ENCODE measurements at places on chromosomes 1 and 21. TPM values are rescaled to one million over a fixed set of nuclear protein-coding genes. Genes with fewer than 3 reads are reported as not detected.

- no peaks in the 10 kb centered on the region for H3K27me3 ChIP-seq
- no peak overlapping the region for H3K27ac ChIP-seq
- no peaks in the 10 kb centered on the region for H3K36me3 ChIP-seq
- H3K4me3 ChIP-seq = no peak overlapping the region
- DNase-seq = no peak
- H3K4me1 ChIP-seq = no peaks in the 10 kb centered on the region
Observed at GRCh38 chr1:66628926-66629325, 95.0 kb downstream of the SGIP1 start.

GRCh38 chr1:111192658-111193519 is 7.6 kb downstream of the DENND2D start:
- peaks cover 98% of the 10 kb centered on the region for H3K36me3 ChIP-seq
- peaks cover 96% of the 10 kb centered on the region for H3K4me1 ChIP-seq
- peak overlapping the region; percentile 100 for H3K4me3 ChIP-seq
- DNase-seq = no peak
- no peaks in the 10 kb centered on the region for H3K27me3 ChIP-seq
- peak overlapping the region; percentile 84 for H3K27ac ChIP-seq

- H3K27me3 ChIP-seq = no peaks in the 10 kb centered on the region
- H3K4me3 ChIP-seq = no peak overlapping the region
- H3K36me3 ChIP-seq = peaks cover 10% of the 10 kb centered on the region
- H3K4me1 ChIP-seq = peaks cover 9% of the 10 kb centered on the region
Observed at GRCh38 chr1:41766546-41766945, 152.2 kb downstream of the HIVEP3 start.

DNA sequence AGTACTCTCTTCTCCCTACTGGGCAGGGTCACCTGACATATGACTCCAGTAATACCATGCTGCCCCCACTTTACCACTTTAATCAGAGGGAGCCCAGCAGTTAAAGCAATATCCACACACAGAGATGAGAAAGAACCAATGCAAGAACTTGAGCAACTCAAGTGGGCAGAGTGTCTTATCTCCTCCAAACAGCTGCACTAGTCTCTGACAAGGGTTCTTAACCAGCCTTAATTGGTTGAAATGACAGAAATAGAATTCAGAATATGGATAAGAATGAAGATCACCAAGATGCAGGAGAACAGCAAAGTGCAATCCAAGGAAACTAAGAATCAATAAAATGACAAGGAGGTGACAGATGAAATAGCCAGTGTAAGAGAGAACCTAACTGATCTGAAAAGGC is 91.0 kb downstream of the KCNT2 start:
- no peak for DNase-seq
- H3K27me3 ChIP-seq = no peaks in the 10 kb centered on the region
- no peak overlapping the region for H3K27ac ChIP-seq
- H3K4me3 ChIP-seq = no peak overlapping the region
- H3K4me1 ChIP-seq = no peaks in the 10 kb centered on the region

GRCh38 chr1:84603941-84604830 is 29.9 kb upstream of the CTBS start:
- H3K27ac ChIP-seq = no peak overlapping the region
- peaks cover 7% of the 10 kb centered on the region for H3K36me3 ChIP-seq
- no peaks in the 10 kb centered on the region for H3K27me3 ChIP-seq
- no peak for DNase-seq

DNA sequence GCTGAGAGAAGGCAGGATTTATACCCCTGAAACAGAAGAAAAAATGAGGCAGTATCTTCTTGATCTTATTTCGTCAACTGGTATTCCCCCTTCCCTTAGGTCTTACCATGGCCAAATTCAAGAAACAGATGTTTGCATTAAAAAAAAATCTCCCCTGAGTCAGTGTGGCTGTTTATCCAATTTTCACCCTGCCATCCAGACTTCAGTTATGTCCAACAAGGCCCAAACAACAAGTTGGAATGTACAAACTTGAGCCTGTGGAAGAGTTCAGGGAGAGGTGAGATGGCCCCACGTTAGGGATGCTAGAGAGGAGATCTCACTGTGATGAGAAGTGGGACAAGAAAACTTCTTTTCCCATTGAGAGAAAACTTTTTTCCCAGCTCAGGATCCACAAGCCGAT is 147.2 kb upstream of the PROX1 start:
- H3K4me3 ChIP-seq = no peak overlapping the region
- no peaks in the 10 kb centered on the region for H3K4me1 ChIP-seq
- no peaks in the 10 kb centered on the region for H3K36me3 ChIP-seq
- H3K27ac ChIP-seq = no peak overlapping the region

GRCh38 chr1:180424848-180425457 is 77.4 kb downstream of the ACBD6 start:
- DNase-seq = no peak
- H3K27me3 ChIP-seq = no peaks in the 10 kb centered on the region
- no peak overlapping the region for H3K4me3 ChIP-seq

GRCh38 chr1:154972517-154973343 is 1.8 kb upstream of the CKS1B start:
- H3K4me1 ChIP-seq = peaks cover 43% of the 10 kb centered on the region
- no peak overlapping the region for H3K4me3 ChIP-seq
- peaks cover 32% of the 10 kb centered on the region for H3K36me3 ChIP-seq
- no peaks in the 10 kb centered on the region for H3K27me3 ChIP-seq

DNA sequence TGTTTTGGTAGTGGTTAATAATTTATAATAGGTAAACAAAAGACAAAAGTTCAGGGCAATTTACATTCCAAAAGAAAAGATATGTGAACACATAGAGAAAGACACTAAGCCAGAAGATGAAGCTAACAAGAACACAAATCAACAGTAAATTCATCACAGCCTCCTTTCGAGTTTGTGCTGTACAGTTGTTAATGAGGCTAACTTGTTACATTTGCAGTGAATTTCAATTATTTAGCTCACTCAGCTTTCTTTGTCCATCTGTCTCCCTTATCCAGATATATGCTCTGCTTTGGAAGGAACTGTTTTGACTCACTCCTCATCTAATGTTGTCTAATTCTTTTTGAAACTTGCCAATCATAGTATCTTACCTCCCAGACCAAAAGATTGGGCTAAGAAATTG is 423.3 kb upstream of the OLFM3 start:
- H3K27me3 ChIP-seq = no peaks in the 10 kb centered on the region
- no peak for DNase-seq
- no peaks in the 10 kb centered on the region for H3K36me3 ChIP-seq
- H3K4me1 ChIP-seq = no peaks in the 10 kb centered on the region

- H3K36me3 ChIP-seq = no peaks in the 10 kb centered on the region
- no peaks in the 10 kb centered on the region for H3K4me1 ChIP-seq
- H3K27me3 ChIP-seq = peaks cover 2% of the 10 kb centered on the region
Observed at GRCh38 chr1:201365251-201365650, 12.2 kb downstream of the TNNT2 start.

- H3K4me3 ChIP-seq = no peak overlapping the region
- H3K27me3 ChIP-seq = no peaks in the 10 kb centered on the region
- no peak overlapping the region for H3K27ac ChIP-seq
- no peak for DNase-seq
Observed at GRCh38 chr1:5576673-5577065, 415.6 kb downstream of the NPHP4 start.

GRCh38 chr1:221981461-221981860 is 239.6 kb upstream of the DUSP10 start:
- DNase-seq = no peak
- no peaks in the 10 kb centered on the region for H3K36me3 ChIP-seq
- H3K4me1 ChIP-seq = no peaks in the 10 kb centered on the region
- H3K27ac ChIP-seq = no peak overlapping the region
- no peak overlapping the region for H3K4me3 ChIP-seq

DNA sequence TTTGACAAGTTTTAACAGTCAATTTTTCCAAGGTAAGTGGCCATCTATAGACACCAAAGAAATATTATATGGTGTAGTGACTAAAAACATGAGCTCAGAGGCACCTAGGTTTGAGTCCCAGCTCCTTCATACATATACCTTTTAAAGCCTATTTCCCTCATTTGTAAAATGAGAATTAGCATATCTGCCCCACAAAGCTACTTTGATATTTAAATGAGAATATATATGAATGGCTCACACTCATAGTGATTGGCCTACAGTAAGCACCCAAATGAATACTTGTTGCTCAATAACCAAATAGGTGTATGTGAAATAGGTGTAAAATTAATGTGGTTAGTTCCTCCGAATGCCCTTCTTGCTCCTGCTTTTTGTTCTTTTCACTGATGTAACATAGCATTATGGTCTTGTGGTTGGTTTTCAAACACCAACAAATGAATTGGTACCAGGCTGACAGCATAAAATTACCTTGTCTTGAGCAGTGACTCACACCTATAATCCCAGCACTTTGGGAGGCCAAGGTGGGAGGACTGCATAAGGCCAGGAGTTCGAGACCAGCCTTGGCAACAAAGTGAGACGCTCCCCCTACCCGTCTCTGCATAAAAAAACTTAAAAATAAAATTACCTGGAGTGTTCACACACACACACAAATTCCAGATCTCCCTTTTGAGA is 25.3 kb downstream of the CNIH4 start:
- no peaks in the 10 kb centered on the region for H3K27me3 ChIP-seq
- H3K27ac ChIP-seq = peak overlapping the region; percentile 75
- H3K4me3 ChIP-seq = no peak overlapping the region
- no peak for DNase-seq
- H3K36me3 ChIP-seq = peaks cover 75% of the 10 kb centered on the region

DNA sequence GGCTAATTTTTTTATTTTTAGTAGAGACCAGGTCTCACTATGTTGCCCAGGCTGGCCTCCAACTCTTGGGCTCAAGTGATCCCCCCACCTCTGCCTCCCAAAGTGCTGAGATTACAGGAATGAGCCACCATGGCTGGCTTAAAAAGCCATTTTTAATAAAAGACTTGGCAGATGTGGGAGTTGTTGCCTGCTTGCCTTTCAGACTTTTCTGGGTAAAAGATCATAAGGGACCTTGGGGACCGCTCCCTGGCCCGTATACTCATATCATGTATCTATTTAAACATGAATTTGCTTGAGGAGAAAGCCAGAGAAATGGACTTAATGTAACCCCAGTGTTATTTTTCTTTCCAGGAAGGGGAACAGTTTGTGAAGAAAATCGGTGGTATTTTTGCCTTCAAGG is 23.4 kb upstream of the PODN start:
- no peaks in the 10 kb centered on the region for H3K4me1 ChIP-seq
- H3K27me3 ChIP-seq = no peaks in the 10 kb centered on the region
- H3K27ac ChIP-seq = no peak overlapping the region
- H3K36me3 ChIP-seq = peaks cover 12% of the 10 kb centered on the region
- no peak overlapping the region for H3K4me3 ChIP-seq

DNA sequence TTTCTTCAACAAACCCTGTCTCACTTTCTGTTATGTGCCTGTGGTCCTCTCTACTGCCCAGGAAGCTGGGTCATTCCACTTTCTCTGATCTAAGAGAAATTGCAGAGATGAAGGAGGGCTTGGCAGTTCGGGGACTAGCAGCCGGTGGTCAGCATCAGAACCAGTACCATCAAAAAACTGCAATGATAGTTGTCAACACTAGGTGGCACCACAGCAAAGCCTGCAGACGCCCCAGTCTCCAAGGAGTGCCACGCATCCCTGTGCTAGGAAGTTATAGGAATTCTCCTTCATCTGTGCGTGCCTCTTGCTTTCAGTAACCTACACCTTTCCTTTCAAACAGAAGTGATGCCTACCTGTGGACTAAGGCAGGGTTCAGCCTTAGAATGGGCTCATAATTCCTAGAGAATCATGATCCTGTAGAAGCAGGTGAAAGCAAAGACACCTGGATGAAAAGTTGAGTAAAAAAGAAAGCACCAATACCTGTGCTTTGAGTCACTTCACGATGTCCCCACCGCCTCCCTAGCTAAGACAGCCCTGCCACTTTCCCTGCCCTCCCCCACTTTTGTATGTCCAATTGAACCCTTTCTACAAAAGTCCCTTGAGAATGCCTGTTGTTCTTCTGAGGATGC is 129.2 kb downstream of the ADAMTS1 start:
- H3K36me3 ChIP-seq = no peaks in the 10 kb centered on the region
- H3K27me3 ChIP-seq = peaks cover 5% of the 10 kb centered on the region
- H3K4me1 ChIP-seq = no peaks in the 10 kb centered on the region
- no peak overlapping the region for H3K27ac ChIP-seq
- H3K4me3 ChIP-seq = no peak overlapping the region

GRCh38 chr1:59243550-59243949 is 53.3 kb upstream of the FGGY start:
- H3K27ac ChIP-seq = no peak overlapping the region
- DNase-seq = no peak
- H3K36me3 ChIP-seq = no peaks in the 10 kb centered on the region
- no peak overlapping the region for H3K4me3 ChIP-seq

GRCh38 chr1:234921266-234922062 is 207.2 kb downstream of the TOMM20 start:
- H3K4me1 ChIP-seq = peaks cover 29% of the 10 kb centered on the region
- H3K27me3 ChIP-seq = no peaks in the 10 kb centered on the region
- H3K4me3 ChIP-seq = no peak overlapping the region
- peaks cover 13% of the 10 kb centered on the region for H3K36me3 ChIP-seq
- H3K27ac ChIP-seq = no peak overlapping the region

GRCh38 chr1:228440761-228441500 is 24.3 kb upstream of the TRIM17 start:
- peaks cover 28% of the 10 kb centered on the region for H3K4me1 ChIP-seq
- no peaks in the 10 kb centered on the region for H3K36me3 ChIP-seq
- peaks cover 47% of the 10 kb centered on the region for H3K27me3 ChIP-seq

- no peaks in the 10 kb centered on the region for H3K4me1 ChIP-seq
- peaks cover 24% of the 10 kb centered on the region for H3K27me3 ChIP-seq
- no peak overlapping the region for H3K27ac ChIP-seq
- H3K4me3 ChIP-seq = no peak overlapping the region
- no peaks in the 10 kb centered on the region for H3K36me3 ChIP-seq
Observed at GRCh38 chr1:111821121-111821745, 65.5 kb downstream of the DDX20 start.

Gene ETV3
- 33.3 TPM for total RNA-seq

Gene ADORA3
- total RNA-seq = 0.15 TPM

Gene BTBD19
- total RNA-seq = 6.0 TPM

Gene SLC66A1
- total RNA-seq = 4.9 TPM

Gene VWA5B1
- total RNA-seq = 0.15 TPM

Gene GPR52
- 2.9 TPM for total RNA-seq

Gene MLLT11
- total RNA-seq = 4.7 TPM

Gene GBP2
- total RNA-seq = 270 TPM

Gene CD34
- 0.05 TPM for total RNA-seq

Gene SLC1A7
- total RNA-seq = not detected

Gene RGS16
- total RNA-seq = 2.0 TPM

Gene METTL18
- 18.4 TPM for total RNA-seq
